ENCODE measurements at places on chromosomes 11 and 22.
A peak's percentile ranks its signal among the peaks of the same experiment; 100 is the strongest.

DNA sequence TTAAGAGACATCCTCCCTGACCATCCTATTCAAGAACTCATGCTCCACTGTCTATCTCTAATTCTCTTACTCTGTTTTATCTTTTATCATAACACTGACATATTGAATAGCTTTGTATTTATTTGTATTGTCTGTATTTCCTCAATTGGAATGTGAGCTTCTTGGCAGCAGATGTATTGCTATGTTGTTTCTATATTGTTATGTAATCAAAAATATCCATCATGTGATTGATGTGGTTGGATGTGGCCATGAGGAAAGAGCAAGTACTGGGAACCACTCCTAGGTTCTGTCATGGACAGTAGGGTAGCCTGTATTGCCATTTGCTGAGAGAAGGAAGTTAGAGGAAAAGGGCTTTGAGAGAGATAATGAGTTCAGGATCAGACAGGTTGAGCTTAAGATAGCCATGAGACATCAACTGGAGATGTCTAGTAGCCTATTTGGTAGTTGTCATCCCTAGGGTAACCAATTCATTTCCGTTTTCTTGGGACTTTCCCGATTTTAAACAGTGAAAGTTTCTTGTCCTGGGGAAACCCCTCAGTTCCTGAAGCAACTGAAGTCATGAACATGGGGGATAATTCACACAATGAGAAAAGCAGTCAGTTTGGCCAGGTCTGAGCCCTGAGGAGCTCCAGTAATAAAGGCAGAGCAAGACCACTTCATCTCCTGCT lies 404.5 kb downstream of the INSC start:
- no peak overlapping the region for H3K4me3 ChIP-seq
- no peak overlapping the region for H3K27ac ChIP-seq
- H3K4me1 ChIP-seq, result no peaks in the 10 kb centered on the region

DNA sequence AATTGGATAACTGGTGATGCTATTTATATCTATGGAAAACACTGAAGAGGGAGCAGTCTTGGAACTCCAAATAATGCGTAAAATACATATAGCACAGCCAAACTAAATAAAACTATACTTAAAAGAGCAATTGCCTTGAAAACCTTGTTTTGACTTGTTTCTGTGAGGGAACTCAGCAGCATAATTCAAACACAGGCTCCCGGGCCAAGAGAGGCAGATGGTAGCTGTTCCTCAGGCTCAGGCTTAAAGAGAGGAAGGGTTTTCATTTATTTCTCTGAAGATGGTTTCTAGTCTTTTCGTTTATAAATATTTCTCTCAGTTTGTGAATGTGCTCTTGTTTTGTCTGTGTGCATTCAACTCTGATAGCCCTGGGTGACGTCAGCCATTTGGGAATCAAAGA lies 82.4 kb downstream of the FANCF start:
- no peaks in the 10 kb centered on the region for H3K36me3 ChIP-seq
- H3K4me1 ChIP-seq, result no peaks in the 10 kb centered on the region
- no peak overlapping the region for H3K4me3 ChIP-seq
- DNase-seq, result no peak
- peaks cover 29% of the 10 kb centered on the region for H3K27me3 ChIP-seq
- H3K27ac ChIP-seq, result no peak overlapping the region

DNA sequence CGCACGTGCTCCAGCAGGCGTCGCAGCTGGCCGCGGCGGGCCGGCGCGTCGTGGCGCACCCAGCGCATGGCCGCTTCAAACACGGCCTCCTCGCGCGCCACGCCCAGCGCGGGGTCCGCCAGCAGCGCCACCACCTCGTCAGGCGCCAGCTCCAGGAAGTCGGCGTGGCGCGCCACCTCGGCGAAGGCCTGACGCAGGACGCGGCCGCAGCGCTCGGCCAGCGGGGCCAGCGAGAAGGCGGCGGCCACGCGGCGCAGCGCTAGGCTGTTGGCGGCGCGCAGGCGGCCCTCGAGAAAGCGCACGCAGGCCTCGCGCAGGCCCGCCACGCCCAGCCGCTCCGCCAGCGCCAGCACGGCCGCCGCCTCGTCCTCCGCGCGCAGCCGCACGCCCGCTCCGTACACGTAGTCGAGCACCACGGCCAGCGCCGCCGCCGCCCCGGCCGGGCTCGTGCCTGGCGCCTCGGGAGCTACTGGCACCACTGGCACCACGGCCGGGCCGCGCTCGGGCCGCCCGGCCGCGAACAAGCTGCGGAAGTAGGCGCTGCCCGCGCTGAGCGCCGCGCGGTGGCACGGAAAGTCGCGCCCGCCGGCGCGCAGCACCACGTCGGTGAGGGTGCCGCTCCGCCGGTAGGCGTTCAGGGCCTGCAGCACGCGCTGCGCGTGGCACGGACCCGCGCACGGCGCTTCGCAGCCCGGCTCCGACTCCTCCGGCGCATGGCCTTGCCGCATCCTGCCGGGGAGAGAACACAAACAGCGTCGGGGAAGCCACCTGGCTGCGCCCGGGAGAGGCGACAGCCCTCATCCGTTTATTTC lies 2.9 kb downstream of the KLHL35 start:
- peaks cover 42% of the 10 kb centered on the region for H3K27me3 ChIP-seq
- peak overlapping the region; percentile 67 for H3K4me3 ChIP-seq
- H3K4me1 ChIP-seq, result peaks cover 13% of the 10 kb centered on the region
- DNase-seq, result peak; percentile 46

GRCh38 chr22:34080433-34080832 lies 160.2 kb upstream of the LARGE1 start:
- peaks cover 4% of the 10 kb centered on the region for H3K27me3 ChIP-seq
- no peak overlapping the region for H3K27ac ChIP-seq
- H3K36me3 ChIP-seq, result no peaks in the 10 kb centered on the region
- no peaks in the 10 kb centered on the region for H3K4me1 ChIP-seq

DNA sequence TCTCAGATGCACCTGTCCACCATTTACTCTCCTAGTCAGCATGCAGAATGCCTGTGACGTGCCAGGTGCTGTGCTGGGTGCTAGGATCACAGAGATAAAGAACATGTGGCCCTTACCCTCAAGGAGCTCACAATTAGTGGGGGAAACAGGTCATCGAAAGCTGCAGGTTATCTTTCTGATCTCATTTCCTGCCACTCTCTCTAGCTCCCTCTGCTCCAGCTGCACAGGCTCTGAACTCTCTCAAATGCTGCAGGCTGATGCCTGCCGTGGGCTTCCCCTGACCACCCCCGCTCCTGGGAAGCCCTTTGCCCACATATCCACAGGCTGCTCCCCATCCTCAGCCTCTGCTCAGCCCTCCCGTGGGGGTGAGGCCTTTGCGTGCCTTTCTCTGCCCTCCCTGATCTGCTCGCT lies 29.6 kb downstream of the SHANK3 start:
- no peaks in the 10 kb centered on the region for H3K36me3 ChIP-seq
- peak; percentile 16 for DNase-seq
- no peak overlapping the region for H3K4me3 ChIP-seq
- peaks cover 13% of the 10 kb centered on the region for H3K4me1 ChIP-seq

DNA sequence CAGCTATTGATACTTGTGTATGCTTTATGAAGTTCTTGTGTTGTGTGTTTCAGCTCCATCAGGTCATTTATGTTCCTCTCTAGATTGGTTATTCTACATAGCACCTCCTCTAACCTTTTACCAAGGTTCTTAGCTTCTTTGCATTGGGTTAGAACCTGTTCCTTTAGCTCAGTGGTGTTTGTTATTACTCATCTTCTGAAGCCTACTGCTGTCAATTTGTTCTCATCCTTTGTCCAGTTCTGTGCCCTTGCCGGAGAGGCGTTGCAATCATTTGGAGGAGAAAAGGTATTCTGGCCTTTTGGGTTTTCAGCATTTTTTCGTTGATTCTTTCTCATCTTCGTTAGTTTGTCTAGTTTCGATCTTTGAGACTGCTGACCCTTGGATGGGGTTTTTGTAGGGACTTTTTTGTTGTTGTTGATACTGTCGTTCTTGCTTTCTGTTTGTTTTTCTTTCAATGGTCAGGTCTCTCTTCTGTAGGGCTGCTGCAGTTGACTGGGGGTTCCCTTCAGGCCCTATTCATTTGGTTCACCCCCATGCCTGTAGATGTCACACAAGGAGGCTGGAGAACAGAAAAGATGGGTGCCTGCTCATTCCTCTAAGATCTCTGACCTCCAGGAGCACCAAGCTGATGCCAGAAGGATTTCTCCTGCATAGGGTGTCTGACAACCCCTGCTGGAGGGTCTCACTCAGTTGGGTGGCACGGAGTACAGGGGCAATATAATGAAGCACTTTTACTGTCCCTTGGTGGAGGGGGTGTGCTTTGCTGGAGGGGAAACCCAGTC lies 35.9 kb upstream of the MUC15 start:
- H3K4me3 ChIP-seq, result no peak overlapping the region
- no peaks in the 10 kb centered on the region for H3K4me1 ChIP-seq
- no peak for DNase-seq
- H3K27ac ChIP-seq, result no peak overlapping the region
- H3K27me3 ChIP-seq, result no peaks in the 10 kb centered on the region
- H3K36me3 ChIP-seq, result peaks cover 1% of the 10 kb centered on the region

DNA sequence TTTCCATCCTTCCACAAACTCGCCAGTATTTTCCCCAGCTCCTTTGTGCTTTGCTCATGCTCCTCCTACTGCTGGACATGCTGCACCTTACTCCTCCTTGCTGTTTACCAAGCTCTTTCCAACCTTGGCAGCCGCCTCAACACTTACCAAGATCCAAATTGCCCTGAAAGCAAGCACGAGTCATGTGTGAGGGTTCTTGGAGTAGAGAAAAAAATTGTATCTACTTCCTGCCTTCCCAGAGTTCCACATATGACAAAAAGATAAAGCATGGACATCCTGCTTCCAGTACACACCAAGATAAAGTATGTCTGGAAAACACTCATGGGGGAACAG lies 767.5 kb downstream of the NTM start:
- peaks cover 5% of the 10 kb centered on the region for H3K27me3 ChIP-seq
- DNase-seq, result no peak

DNA sequence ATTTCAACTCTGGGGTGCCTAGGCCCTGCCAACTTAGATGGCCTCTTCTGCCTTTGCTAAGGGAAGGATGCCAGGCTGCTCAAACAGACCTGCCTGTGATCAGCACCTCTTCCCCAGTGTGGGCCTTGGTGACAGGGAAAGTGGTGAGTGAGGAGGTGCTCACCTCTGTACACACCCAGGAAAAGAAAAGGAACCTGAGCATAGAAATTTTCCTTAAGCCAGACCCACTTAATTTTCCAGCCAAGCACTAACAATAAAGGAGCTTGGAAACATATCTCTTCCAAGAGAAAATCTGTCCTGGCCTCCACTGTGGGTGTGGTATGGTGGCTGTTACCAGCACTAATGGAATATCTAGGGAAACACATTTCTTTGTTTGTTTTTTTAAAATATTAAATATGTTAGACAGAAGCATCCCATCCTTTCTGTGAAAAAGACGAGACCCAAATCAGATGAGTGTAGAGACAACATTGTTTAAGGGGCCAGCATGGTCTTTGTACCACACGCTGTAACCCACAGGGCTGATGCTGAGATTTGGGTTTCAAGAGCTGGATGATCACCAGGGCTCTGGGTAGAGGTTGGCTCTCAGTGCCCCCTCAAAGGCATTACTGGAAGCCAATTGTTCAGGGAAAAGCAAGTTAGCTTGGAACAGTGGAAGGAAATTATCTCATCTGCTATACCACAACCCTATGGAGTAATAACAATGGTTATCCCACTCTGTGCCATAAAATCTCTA lies 472.2 kb downstream of the INSC start:
- no peak overlapping the region for H3K27ac ChIP-seq
- H3K36me3 ChIP-seq, result no peaks in the 10 kb centered on the region
- no peaks in the 10 kb centered on the region for H3K4me1 ChIP-seq
- no peaks in the 10 kb centered on the region for H3K27me3 ChIP-seq
- no peak overlapping the region for H3K4me3 ChIP-seq
- DNase-seq, result no peak

- no peak for DNase-seq
- no peak overlapping the region for H3K27ac ChIP-seq
- no peak overlapping the region for H3K4me3 ChIP-seq
Measured at GRCh38 chr11:44372989-44373388, 63.0 kb upstream of the ALX4 start.

DNA sequence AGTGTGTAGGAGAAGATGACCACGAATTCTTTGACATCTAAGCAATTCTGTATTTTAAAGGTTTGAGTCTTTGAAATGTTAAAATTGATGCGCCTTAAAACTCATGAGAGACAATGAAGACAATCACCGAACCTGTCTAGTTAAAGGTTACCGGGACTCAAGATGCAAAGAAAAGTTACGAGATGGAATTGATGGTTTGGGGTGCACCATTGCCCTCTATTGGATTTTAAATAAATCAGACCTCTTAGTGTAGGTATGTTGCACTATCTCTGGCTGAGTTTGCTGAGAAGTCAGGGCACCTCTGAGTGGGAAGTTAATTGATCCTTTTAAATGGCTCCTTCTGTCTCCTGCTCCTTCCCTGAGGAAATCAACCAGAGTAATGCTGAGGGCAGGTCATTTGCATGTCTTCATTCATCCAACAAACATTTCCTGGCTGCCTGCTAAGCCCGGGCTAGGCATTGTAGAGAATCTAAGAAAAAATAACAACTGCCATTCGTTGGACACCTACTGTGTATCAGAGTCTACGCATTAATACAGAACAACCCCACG lies 19.4 kb upstream of the TMA7B start:
- peaks cover 93% of the 10 kb centered on the region for H3K4me1 ChIP-seq
- DNase-seq, result no peak
- no peaks in the 10 kb centered on the region for H3K27me3 ChIP-seq
- H3K36me3 ChIP-seq, result no peaks in the 10 kb centered on the region
- H3K27ac ChIP-seq, result peak overlapping the region; percentile 95
- H3K4me3 ChIP-seq, result peak overlapping the region; percentile 33

DNA sequence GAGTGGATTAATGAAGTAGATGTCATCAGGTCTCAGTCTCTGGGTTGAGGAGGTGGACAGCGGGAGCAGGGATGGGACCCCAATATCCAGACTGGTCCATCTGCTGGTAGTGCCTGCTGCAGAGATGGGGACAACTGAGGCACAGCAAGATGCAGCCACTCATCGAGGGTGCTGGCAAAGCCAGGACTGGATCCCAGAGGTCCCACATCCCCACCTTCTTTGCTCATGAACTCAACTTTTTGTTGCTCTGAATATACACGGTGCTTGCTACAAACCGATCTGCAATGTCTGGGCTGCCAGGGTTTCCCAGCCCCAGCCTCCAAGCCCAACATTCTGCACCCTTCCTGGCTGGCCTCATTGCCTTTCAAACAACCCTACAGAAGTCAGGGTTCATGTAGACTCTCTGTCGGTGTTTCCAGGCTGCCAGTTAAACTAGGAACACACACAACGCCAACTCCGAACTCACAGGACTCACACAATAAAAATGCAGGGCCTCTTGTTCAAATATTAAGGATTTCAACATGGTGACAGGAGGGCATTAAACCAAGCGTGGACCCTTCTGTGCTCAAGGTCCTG lies 168.2 kb downstream of the MN1 start:
- no peak overlapping the region for H3K27ac ChIP-seq
- peaks cover 19% of the 10 kb centered on the region for H3K27me3 ChIP-seq
- no peaks in the 10 kb centered on the region for H3K4me1 ChIP-seq
- H3K36me3 ChIP-seq, result no peaks in the 10 kb centered on the region
- H3K4me3 ChIP-seq, result no peak overlapping the region

- no peak for DNase-seq
- no peak overlapping the region for H3K27ac ChIP-seq
- H3K36me3 ChIP-seq, result no peaks in the 10 kb centered on the region
- H3K27me3 ChIP-seq, result peaks cover 7% of the 10 kb centered on the region
Measured at GRCh38 chr11:7892840-7893254, 38.2 kb downstream of the OR10A6 start.

GRCh38 chr11:70399681-70400112 lies 1.4 kb downstream of the CTTN start:
- DNase-seq, result no peak
- H3K27me3 ChIP-seq, result peaks cover 7% of the 10 kb centered on the region
- H3K36me3 ChIP-seq, result peaks cover 15% of the 10 kb centered on the region
- no peak overlapping the region for H3K27ac ChIP-seq

GRCh38 chr22:32200752-32201151 lies 4.1 kb downstream of the RFPL2 start:
- peaks cover 17% of the 10 kb centered on the region for H3K27me3 ChIP-seq
- H3K4me3 ChIP-seq, result no peak overlapping the region
- DNase-seq, result peak; percentile 52
- peaks cover 32% of the 10 kb centered on the region for H3K4me1 ChIP-seq
